CD8-positive, alpha-beta memory T cell (primary cell): ENCODE measurements at places on chromosomes 11 and 22. TPM values are rescaled to one million over a fixed set of nuclear protein-coding genes. Genes with fewer than 3 reads are reported as not detected.

GRCh38 chr22:37676736-37677492 is 1.5 kb downstream of the LGALS1 start:
- H3K27ac ChIP-seq: peak overlapping the region; percentile 83
- peaks cover 45% of the 10 kb centered on the region for H3K4me1 ChIP-seq
- no peaks in the 10 kb centered on the region for H3K36me3 ChIP-seq

GRCh38 chr11:77474684-77475060 is 778 bp upstream of the PAK1 start:
- H3K27me3 ChIP-seq: no peaks in the 10 kb centered on the region
- H3K36me3 ChIP-seq: no peaks in the 10 kb centered on the region

Gene ART1
- not detected for total RNA-seq

DNA sequence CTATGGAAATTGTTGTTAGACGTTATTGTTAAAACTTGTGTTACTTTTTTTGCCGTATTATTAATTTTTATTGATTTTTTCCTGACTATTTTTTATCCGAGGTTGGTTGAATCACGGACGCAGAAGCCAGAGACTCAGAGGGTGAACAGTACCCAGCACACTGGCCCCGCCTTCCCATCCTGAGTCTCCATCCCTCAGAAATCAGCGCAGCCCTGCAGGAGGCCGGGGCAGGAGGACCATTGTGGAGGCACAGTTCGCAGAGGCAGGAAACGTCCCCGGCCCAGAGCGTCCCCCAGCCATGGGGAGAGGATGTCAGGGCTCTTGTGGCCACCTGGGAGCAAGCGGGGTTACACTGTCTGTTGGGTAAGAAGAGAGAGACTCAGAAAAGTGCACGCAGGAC is 843.0 kb downstream of the BRD1 start:
- H3K36me3 ChIP-seq: no peaks in the 10 kb centered on the region
- H3K4me1 ChIP-seq: no peaks in the 10 kb centered on the region
- no peaks in the 10 kb centered on the region for H3K27me3 ChIP-seq

Gene CSF2RB
- 0.20 TPM for total RNA-seq

DNA sequence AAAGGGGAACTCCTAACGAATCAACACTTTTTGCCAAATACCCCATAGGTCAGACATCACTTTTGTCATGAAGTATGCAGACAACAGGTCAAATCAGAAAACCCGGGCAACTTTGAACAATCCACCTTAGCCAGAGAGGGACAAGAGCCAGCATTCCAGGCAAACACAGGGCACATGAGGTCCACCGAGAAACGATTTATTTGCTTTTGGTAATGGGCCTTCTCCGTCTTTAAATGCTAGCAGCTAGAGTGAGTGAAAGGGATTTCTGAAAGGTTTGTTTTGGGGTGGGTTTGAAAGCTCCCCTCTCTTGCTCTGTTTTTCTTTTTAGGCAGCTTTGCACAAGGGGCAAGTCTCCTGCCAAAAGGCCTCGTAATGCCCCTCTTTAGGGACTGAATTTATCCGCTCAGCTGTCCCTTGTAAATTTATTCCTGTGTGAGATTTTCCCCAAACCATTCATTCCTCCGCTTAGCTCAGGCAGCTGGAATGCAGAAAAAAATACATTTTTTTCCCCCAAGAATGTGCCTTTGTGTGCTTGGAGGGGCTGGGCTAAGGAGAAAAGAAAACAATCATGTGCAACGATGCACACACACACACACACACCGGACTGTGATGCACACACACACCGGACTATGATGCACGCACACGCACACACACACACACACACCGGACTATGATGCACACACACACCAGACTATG is 196.9 kb downstream of the SNX19 start:
- no peak overlapping the region for H3K4me3 ChIP-seq
- H3K4me1 ChIP-seq: no peaks in the 10 kb centered on the region
- no peaks in the 10 kb centered on the region for H3K27me3 ChIP-seq
- H3K36me3 ChIP-seq: no peaks in the 10 kb centered on the region
- H3K27ac ChIP-seq: no peak overlapping the region
- no peak for DNase-seq

Gene OR52I1
- not detected for total RNA-seq

Gene LRRC10B
- not detected for total RNA-seq

GRCh38 chr11:68165601-68166000 is 44.4 kb upstream of the CHKA start:
- no peaks in the 10 kb centered on the region for H3K4me1 ChIP-seq
- no peak overlapping the region for H3K27ac ChIP-seq
- H3K36me3 ChIP-seq: peaks cover 35% of the 10 kb centered on the region
- no peak for DNase-seq
- no peaks in the 10 kb centered on the region for H3K27me3 ChIP-seq
- H3K4me3 ChIP-seq: no peak overlapping the region

- no peaks in the 10 kb centered on the region for H3K36me3 ChIP-seq
- H3K4me1 ChIP-seq: no peaks in the 10 kb centered on the region
- H3K27ac ChIP-seq: no peak overlapping the region
- no peak overlapping the region for H3K4me3 ChIP-seq
- no peak for DNase-seq
These were observed 155.1 kb downstream of the LDLRAD3 start for GRCh38 chr11:36098853-36099375.

- no peaks in the 10 kb centered on the region for H3K27me3 ChIP-seq
- H3K27ac ChIP-seq: no peak overlapping the region
- no peaks in the 10 kb centered on the region for H3K4me1 ChIP-seq
- no peak overlapping the region for H3K4me3 ChIP-seq
- no peak for DNase-seq
These were observed 40.9 kb upstream of the OR9Q1 start for GRCh38 chr11:57982776-57983175.

DNA sequence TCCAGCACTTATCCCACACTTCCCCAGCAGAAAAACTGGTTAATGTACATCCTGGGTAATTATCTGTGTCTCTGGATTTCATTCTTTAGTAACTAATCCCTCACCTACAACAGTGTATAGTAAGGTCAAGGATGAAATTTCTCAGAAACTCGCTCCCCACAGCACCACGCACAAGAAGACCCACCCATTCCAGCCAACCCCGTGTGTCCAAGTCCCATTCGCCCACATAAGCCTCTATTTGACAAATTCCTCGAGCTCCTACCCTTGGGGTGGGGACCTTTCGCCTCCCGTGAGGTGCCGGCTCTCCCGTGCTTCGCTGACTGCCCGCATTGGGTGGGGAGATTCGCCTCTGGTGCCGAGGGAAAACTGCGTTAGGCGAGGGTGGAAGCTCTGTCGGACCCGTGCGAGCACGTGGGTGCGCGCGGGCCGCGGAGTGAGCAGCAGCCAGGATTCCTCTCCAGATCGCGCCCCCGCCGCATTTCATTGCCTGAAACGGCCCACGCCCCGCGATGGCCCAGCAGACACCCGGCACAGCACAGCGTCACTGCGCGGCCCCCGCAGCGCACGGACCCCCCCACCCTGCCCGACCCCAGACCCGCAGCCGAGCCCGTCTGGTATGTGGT is 866 bp downstream of the EXPH5 start:
- no peaks in the 10 kb centered on the region for H3K27me3 ChIP-seq
- H3K4me3 ChIP-seq: peak overlapping the region; percentile 81
- peak overlapping the region; percentile 51 for H3K27ac ChIP-seq
- DNase-seq: peak; percentile 51
- no peaks in the 10 kb centered on the region for H3K36me3 ChIP-seq
